Omental fat pad (tissue), 4 donors: ENCODE measurements at places on chromosomes 1 and 21.

- no peak for DNase-seq
Measured at GRCh38 chr21:38505654-38506523, 7.6 kb upstream of the ERG start.

GRCh38 chr21:44398499-44398898 lies 45.1 kb downstream of the TRPM2 start:
- DNase-seq = no peak

DNA sequence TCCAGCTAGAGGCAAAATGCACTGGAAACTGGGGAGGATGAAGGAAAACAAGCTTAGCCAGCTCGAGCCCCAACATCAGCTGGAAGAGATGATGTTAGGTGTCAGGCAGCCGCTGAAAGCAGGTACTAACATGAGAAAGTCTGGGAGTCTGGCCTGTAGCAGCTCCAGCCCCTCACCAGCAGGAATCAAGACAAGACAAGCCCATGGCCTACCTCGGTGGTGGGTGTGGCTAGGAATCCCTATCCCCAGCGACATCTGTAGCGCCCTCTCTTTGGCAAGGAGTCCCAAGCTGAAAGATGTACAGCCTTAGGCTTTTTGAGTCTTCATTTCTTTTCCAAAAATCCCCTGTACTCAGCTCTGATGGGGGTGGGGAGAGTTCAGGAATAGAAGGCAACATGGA lies 2.6 kb downstream of the DLGAP3 start:
- DNase-seq = no peak

GRCh38 chr1:15449567-15449966 lies 7.0 kb upstream of the CELA2A start:
- no peak for DNase-seq

DNA sequence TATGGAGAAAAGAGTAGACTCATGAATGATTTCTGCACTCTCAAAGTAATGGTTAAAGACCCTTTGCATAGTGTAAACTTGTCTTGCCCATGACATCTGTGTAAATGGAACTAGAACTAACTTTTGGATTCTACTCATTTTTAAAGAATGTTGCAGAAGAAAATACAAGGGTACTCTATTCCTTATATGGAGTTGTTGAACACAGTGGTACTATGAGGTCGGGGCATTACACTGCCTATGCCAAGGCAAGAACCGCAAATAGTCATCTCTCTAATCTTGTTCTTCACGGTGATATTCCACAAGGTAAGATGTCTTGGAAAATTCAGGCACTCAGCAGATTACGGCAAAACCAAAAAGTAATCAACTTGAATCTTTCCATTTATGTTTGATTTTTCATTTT lies 19.8 kb downstream of the CCT8 start:
- no peak for DNase-seq

- no peak for DNase-seq
Measured at GRCh38 chr21:30497065-30497464, at the start of gene KRTAP19-4. Gene KRTAP19-4 (minus strand): TSS chr21:30497165. CDS start chr21:30497110, 55 bp downstream.

DNA sequence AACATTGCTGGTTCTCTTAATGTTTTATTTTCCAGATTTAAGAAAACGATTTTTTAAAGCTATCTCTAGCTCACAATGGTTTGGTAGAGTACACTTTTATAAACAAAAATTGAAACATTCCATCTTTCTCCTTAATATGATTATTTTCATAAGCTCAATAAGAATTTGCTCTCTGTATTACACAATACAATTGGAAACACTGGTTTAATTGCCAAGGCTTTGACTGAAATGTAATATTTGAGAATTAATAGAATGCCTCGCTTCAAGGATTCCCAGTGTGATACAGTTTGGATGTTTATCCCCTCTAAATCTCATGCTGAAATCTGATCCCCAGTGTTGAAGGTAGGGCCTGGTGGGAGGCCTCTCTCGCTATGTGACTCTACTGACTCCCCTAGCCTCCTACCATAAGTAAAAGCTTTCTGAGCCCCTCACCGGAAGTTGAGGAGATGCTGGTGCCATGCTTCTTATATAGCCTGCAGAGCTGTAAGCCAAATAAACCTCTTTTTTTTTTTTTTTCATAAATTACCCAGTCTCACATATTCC lies 67.4 kb downstream of the DDAH1 start:
- no peak for DNase-seq

DNA sequence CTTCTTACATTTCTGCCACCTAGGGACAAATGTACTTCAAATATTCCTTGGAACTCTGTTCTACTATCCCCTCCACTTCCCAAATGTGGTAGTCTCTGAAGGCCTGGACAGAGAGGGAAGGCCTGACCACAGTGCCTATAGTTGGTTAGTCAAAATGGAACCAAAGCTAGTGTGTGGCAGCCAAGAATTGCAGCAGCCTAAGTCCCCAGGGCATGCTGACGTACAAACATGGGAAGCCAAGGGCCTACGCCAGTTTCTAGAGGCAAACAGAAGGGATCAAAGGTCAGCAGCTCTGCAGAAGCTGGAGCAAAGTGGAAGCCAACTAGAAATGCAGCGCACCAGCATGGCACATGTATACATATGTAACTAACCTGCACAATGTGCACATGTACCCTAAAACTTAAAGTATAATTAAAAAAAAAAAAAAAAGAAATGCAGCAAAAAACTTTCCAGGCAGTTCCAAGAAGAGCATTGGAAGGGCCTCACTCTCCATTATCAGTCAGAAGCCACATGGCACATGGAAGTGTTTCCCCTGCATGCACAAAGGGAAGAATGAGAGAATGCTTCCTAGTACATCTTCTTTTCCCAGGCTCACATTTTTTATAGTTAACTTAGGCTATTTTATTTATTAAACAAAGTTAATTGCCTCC lies 39.4 kb upstream of the GADD45A start:
- DNase-seq = no peak

GRCh38 chr1:109815809-109816174 lies 52.1 kb upstream of the EPS8L3 start:
- DNase-seq = no peak

GRCh38 chr1:180002437-180002836 lies 47.8 kb downstream of the CEP350 start:
- no peak for DNase-seq
